Aorta (tissue), 5 donors: ENCODE measurements at places on chromosomes 7 and 10.

GRCh38 chr10:110214371-110214826, 7.0 kb downstream of the MXI1 start:
- peaks cover 5% of the 10 kb centered on the region for H3K4me1 ChIP-seq
- H3K36me3 ChIP-seq = no peaks in the 10 kb centered on the region
- DNase-seq = no peak
- H3K27me3 ChIP-seq = no peaks in the 10 kb centered on the region
- H3K4me3 ChIP-seq = no peak overlapping the region

GRCh38 chr10:18822156-18822555, 162.9 kb downstream of the ARL5B start:
- H3K4me1 ChIP-seq = no peaks in the 10 kb centered on the region
- no peak for DNase-seq
- H3K27ac ChIP-seq = no peak overlapping the region
- no peaks in the 10 kb centered on the region for H3K36me3 ChIP-seq
- H3K4me3 ChIP-seq = no peak overlapping the region
- no peaks in the 10 kb centered on the region for H3K27me3 ChIP-seq

DNA sequence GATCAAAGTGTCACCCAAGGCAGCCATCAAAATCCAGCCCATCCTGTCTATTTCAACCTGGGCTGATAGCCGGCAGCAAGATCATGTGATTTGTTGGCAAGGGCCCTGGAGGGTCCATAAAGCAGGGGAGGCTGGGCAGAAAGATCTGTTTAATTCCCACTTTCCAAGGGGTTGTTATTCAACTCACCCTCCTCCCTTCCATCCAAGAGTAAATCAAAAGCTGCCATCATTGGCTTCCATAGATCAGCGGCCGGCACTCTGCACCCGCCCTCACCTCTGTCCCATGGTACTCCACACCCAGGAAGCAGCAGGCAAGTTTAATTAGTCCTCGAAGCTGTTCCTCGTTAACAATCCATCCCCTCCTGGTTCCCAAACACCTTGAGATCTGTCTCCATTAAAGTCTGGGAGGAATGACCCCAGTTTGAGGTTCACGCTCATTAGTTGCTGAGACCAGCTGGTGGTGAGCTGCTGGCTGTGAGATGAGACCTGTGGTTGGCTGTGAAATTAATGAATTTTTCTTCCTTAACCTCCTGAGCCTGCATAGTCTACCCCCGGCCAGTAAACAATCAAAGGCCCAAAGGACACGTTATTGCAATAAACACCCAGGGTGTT, 120.6 kb upstream of the CHST15 start:
- H3K4me1 ChIP-seq = no peaks in the 10 kb centered on the region
- no peaks in the 10 kb centered on the region for H3K27me3 ChIP-seq
- no peak for DNase-seq
- no peaks in the 10 kb centered on the region for H3K36me3 ChIP-seq
- H3K4me3 ChIP-seq = no peak overlapping the region
- no peak overlapping the region for H3K27ac ChIP-seq

- H3K4me1 ChIP-seq = peaks cover 4% of the 10 kb centered on the region
- no peaks in the 10 kb centered on the region for H3K27me3 ChIP-seq
- H3K27ac ChIP-seq = peak overlapping the region; percentile 50
- no peak for DNase-seq
- peak overlapping the region; percentile 100 for H3K4me3 ChIP-seq
- no peaks in the 10 kb centered on the region for H3K36me3 ChIP-seq
Measured at GRCh38 chr10:3780771-3781467, 4.1 kb downstream of the KLF6 start.

- no peaks in the 10 kb centered on the region for H3K36me3 ChIP-seq
- H3K4me1 ChIP-seq = no peaks in the 10 kb centered on the region
- DNase-seq = peak; percentile 77
- no peak overlapping the region for H3K27ac ChIP-seq
Measured at GRCh38 chr10:80459047-80459865, 5.1 kb downstream of the TSPAN14 start.

DNA sequence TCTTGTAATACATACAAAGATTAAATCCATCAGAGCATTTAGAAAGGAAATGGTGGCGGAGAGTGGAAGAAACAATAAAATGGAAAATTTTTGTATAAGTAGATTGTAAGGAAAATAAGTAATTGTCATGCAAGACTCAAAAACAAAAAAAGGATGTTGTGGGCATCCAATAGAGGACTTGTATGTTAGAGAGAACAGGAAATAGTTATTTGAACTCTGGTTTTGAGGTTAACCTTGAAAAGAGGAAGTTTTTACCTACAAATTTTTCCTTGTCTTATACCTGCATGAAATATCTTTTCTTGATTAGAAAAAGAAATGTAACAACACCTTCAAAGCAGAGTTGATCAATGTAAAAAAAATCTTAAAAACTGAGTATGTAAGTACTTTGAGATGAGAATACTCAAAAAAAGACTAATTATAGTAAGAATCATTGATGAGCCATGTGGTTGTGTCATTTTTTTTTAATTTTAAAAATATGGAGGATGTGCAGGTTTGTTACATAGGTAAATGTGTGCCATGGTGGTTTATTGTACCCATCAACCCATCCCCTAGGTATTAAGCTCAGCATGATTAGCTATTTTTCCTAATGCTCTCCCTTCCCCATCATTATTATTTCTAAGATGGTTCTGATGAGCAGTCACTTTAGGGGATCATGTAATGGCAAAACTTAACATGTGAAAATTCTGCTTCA, 11.9 kb downstream of the TMEM106B start:
- no peaks in the 10 kb centered on the region for H3K4me1 ChIP-seq
- H3K27ac ChIP-seq = no peak overlapping the region

GRCh38 chr7:154767142-154767541, 235.8 kb downstream of the PAXIP1 start:
- H3K4me3 ChIP-seq = no peak overlapping the region
- DNase-seq = peak; percentile 31
- H3K4me1 ChIP-seq = no peaks in the 10 kb centered on the region
- H3K27ac ChIP-seq = no peak overlapping the region
- H3K27me3 ChIP-seq = peaks cover 1% of the 10 kb centered on the region
- H3K36me3 ChIP-seq = no peaks in the 10 kb centered on the region

DNA sequence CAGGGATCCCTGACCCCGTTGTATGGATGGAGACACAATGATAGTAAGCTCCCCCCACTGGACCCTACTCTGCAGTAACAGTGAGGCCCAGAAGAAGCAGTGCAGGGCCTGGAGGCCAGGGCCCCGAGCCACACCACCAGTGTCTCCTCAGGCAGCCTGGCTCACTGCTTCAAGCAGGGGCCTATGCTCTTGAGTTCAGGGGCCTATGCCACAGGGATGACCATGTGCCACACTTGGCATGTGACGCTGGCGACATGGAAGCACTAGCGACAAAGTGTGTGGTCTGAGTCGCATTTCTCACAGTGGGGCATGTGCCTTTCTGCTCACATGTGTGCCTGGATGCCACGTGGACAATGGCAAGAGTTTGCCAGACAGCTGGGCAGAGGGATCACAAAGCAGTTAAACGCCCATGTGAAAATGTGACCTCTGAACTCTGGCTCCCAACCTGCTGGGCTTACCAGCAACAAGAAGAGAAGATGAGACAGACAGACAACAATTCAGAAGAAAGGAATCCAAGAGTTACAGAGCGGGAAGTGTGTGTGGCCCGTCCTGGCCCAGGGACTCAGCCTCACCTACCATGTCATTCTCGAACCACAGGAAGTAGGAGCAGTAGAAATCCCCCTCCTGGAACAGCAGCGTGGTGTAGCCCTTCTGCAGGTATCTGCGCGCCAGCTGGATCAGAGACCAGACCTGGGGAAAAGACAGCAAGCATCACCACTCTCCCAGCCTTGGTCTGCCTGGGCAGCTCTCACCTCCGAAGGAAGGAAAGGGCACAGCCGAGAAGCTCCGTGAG, 4.7 kb upstream of the PYROXD2 start:
- DNase-seq = no peak
- no peaks in the 10 kb centered on the region for H3K4me1 ChIP-seq
- peaks cover 2% of the 10 kb centered on the region for H3K36me3 ChIP-seq
- H3K4me3 ChIP-seq = no peak overlapping the region
- no peaks in the 10 kb centered on the region for H3K27me3 ChIP-seq

- no peak for DNase-seq
- no peaks in the 10 kb centered on the region for H3K36me3 ChIP-seq
- no peaks in the 10 kb centered on the region for H3K27me3 ChIP-seq
- no peak overlapping the region for H3K27ac ChIP-seq
- H3K4me1 ChIP-seq = no peaks in the 10 kb centered on the region
Measured at GRCh38 chr10:32982293-32982709, 24.3 kb upstream of the ITGB1 start.

DNA sequence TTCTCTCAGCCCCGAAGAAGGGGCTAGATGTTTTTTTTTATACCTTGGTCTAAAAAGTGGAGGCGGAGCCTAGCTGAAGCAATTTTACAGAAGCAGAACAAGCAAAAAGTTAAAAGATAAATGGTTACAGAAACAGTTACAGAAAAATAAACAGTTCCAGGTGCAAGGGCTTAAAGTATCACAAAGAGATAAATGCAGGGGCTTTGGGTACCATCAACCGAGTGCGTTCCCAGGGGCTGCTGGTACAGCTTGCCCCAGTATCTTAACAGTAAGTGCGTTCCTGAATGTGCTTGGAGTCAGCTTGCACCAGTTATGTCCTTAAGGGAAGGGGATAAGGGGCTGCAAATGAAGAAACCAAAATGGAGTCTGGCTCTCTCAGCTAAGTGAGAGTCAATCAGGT, 173.9 kb upstream of the MBL2 start:
- H3K36me3 ChIP-seq = no peaks in the 10 kb centered on the region
- H3K27me3 ChIP-seq = no peaks in the 10 kb centered on the region
- no peak overlapping the region for H3K4me3 ChIP-seq
- H3K27ac ChIP-seq = no peak overlapping the region
- H3K4me1 ChIP-seq = no peaks in the 10 kb centered on the region

DNA sequence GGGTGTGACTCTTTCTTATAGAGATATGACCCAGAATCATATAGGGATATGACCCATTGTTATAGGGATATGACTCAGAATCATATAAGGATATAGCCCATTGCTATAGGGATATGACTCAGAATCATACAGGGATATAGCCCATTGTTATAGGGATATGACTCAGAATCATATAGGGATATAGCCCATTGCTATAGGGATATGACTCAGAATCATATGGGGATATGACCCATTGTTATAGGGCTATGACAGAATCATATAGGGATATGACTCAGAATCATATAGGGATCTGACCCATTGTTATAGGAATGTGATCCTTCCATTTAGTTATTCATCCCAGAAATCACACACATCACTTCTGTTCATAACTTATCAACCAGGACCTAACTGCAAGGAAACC, 312.2 kb upstream of the ADARB2 start:
- H3K27me3 ChIP-seq = no peaks in the 10 kb centered on the region
- H3K36me3 ChIP-seq = no peaks in the 10 kb centered on the region
- no peak overlapping the region for H3K27ac ChIP-seq
- DNase-seq = no peak
- no peaks in the 10 kb centered on the region for H3K4me1 ChIP-seq
- H3K4me3 ChIP-seq = no peak overlapping the region

DNA sequence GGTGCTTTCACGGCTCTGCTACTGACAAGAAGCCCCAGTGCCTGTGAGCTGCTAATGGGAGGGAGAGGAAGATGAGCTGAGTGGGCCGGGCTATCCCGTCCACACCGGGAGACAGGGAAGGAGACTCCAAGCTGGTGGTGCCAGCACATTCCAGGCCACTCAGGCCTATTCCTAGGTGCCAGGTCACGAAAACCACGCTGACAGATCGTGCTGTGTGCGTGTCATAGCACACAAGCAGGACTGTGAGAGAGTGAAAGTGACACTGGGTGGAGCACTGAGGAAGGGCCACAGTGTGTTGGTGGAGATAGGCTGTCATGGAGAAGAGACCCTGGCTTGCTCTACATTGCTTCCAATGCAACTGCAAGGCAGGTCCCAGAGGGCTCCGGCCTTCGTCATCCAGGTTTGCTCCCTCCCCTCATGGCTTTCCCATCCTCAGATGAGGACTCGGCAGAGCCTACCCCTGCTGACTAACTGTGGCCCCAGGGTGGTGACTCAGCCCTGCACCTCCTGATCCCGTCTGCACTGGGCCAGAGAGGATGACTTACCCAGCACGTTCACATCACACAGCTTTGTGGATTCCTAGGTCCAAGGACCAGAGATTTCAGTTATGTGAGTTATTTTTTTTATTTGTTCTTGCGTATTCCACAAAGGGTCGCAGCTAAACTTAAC, 167.3 kb downstream of the EGFR start:
- H3K4me3 ChIP-seq = no peak overlapping the region
- peaks cover 2% of the 10 kb centered on the region for H3K36me3 ChIP-seq
- H3K4me1 ChIP-seq = no peaks in the 10 kb centered on the region
- H3K27me3 ChIP-seq = no peaks in the 10 kb centered on the region

DNA sequence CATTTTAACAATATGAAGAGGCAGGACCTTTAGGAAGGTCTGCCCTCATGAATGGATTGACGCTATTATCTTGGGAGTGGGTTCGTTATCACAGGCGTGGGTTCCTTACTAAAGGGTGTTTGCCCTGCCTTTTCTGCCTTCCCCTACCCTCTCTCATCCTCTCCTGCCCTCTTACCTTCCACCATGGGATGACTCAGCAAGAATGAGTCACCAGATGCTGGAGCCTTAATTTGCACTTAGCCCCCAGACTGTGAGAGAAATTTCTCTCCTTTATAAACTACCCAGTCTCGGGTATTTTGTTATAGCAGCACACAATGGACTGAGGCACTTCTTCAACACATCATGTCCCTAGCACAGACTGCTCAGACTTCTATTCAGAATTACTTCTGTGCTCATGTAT, 31.4 kb upstream of the ZNF32 start:
- H3K27me3 ChIP-seq = no peaks in the 10 kb centered on the region
- H3K4me3 ChIP-seq = no peak overlapping the region
- no peaks in the 10 kb centered on the region for H3K4me1 ChIP-seq
- DNase-seq = no peak
- no peak overlapping the region for H3K27ac ChIP-seq

- no peak overlapping the region for H3K27ac ChIP-seq
- H3K4me1 ChIP-seq = no peaks in the 10 kb centered on the region
- H3K4me3 ChIP-seq = no peak overlapping the region
- DNase-seq = peak; percentile 62
- H3K27me3 ChIP-seq = no peaks in the 10 kb centered on the region
Measured at GRCh38 chr7:151269511-151269910, 21.0 kb upstream of the SMARCD3 start.

DNA sequence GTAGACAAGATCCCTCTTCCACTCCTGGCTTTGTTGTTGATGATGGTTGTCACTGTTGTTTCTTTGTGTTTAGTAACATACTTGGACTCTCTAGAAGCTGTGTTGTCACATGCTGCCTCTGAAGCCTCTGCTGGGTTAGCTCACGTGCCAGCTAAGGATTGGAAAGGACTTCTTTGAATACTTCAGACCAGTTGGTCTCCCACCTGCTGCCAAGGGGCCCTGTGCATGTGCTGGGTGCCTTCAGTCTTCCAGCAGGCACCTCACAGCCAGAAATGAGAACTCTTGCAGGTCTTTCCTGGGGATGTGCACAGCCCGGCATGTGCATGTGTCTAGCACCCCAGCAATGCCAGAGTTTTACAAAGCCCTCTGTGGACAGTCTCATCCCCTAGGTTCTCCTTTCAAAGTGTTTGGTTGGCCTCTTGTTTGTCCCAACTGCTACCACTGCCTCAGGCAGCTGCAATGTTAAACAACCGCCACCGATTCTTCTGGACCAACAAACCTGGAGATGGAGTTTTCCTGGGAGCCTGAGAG, 21.7 kb upstream of the NCAPG2 start:
- H3K36me3 ChIP-seq = peaks cover 2% of the 10 kb centered on the region
- H3K4me3 ChIP-seq = no peak overlapping the region
- no peaks in the 10 kb centered on the region for H3K4me1 ChIP-seq
- no peak overlapping the region for H3K27ac ChIP-seq
- no peak for DNase-seq
- H3K27me3 ChIP-seq = no peaks in the 10 kb centered on the region
